Kidney capillary endothelial cell (primary cell): ENCODE measurements at places on chromosomes 7 and 10.

DNA sequence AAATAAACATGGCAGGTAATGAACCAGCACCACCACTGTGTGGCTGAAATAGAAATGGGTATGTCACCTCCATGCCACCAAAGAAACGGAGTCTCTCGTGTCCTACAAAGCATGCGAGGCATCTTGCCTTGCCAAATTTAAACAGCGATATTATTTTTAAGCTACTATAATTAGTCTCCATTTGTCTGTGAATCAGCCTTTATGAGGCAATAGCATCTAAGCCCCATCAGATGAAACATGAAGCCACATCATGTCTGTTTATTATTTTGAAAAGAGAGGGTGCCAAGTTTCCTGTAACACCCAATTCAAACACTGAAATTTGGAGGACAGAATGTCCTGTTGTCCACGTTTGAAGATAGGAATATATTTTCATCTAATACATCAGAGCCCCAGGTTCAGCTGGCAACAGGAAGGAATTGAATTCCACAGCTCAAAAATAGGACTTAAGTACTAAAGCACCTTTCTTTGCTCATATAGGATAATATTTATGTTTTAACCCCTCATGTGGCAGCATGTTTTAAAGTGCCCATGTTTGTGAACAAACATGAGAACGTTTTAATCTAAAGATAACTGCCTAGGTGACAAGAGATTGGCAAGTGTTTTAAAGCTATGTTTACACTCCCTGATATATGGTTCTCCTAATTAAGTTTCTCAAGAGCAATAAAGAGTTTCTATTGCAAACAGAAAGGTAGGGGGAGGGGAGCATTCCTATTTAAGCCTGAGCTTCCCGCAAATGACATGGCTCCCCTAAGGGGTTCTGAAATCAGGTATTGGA is 86.8 kb downstream of the SORBS1 start:
- no peak for DNase-seq

- DNase-seq: no peak
These were observed 28.5 kb downstream of the CHCHD3 start for GRCh38 chr7:133053321-133053891.

DNA sequence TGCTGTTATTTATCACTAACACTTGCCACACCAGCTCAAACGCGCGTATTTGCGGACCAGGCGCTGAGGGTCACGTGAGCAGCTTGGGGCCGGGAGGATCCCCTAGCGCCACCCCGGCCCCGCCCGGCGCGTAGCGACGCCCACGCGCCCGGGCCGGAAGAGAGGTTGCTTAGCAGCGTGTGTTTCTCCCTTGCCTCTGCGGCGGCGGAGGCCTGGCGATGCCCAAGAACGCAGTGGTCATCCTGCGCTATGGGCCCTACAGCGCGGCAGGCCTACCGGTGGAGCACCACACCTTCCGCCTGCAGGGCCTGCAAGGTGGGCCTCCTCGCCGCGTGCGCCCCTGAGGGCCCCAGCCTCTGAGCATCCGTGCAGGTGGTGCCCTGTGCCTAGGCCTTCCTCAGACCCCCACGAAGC is at the start of gene C10orf53:
TSS of gene C10orf53 (plus strand) at position 172 of the 414 bp plus-strand sequence. CDS start at position 219, 47 bp downstream.
- peak; percentile 49 for DNase-seq

DNA sequence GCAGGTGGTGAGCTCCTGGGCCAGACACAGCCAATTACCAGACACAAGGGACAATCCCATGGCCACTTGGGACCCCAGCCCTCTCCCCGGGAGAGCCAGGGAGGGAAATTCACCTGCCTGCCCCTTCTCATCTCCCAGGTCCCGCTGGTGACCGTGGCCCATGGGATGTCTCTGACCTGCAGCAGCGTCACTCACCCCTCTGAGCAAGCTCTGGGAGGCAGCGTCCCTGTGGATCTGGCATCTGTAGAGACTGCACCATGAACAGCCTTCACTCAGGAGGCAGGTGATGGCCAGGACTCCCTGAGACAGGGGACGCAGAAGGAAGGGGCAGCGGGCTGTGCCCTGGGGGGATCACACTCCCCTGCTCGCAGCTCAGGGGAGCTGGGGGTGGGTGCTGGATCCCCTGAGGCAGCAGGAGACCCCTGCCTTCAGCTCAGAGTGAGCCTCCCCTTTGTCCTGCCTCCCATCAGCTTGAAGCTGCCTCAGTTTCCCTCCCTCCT is 90.8 kb downstream of the FOXL3 start:
- no peak for DNase-seq
